ENCODE measurements at places on chromosomes 3 and 15. TPM values are rescaled to one million over a fixed set of nuclear protein-coding genes. Genes with fewer than 3 reads are reported as not detected.

CFAP91 gene
- 0.50 TPM for total RNA-seq

SMAD6 gene
- 7.1 TPM for total RNA-seq

EXD1 gene
- not detected for total RNA-seq

GCSAM gene
- total RNA-seq = not detected

FBXO40 gene
- not detected for total RNA-seq

ZNF80 gene
- not detected for total RNA-seq

All from bronchus fibroblast of lung (primary cell).